ENCODE measurements at places on chromosomes 13 and 19.
A peak's percentile ranks its signal among the peaks of the same experiment; 100 is the strongest.

GRCh38 chr19:6663236-6664201 is 6.4 kb downstream of the TNFSF14 start:
- peak; percentile 25 for DNase-seq

DNA sequence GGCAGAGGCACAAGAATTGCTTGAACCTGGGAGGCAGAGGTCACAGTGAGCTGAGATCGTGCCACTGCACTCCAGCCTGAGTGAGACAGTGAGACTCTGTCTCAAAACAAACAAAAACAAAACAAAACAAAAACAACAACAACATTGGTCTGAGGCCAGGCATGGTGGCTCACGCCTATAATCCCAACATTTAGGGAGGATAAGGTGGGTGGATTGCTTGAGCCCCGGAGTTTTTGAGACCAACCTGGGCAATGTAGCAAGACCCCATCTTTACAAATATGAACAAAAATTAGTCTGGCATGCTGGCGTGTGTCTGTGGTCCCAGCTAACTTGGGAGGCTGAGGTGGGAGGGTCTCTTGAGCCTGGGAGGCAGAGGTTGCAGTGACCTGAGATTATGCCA is 16.0 kb upstream of the NWD1 start:
- DNase-seq, result no peak

GRCh38 chr19:34308381-34309367 is 54.3 kb downstream of the GARRE1 start:
- no peak for DNase-seq

- DNase-seq, result no peak
Observed at GRCh38 chr13:50014386-50014785, 858 bp upstream of the KCNRG start.

- no peak for DNase-seq
Observed at GRCh38 chr19:28504139-28504538, 708.8 kb downstream of the UQCRFS1 start.

DNA sequence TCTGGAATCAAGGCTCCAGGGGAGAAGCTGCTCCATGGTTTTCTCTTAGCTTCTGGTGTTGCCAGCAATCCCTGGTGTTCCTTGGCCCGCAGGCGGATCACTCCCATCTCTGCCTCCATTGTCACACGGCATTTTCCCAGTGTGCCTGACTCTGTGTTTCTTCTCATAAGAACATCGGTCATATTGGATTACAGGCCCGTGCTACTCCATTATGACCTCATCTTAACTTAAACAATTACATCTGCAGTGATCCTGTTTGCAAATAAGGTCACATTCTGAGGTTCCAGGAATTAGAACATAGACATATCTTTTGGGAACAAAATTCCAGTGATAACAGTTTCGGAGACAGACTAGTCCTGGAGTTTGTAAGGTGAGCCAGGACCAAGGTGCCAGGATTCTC is 23.5 kb upstream of the ALOX5AP start:
- no peak for DNase-seq

GRCh38 chr13:111177081-111177711 is 62.1 kb downstream of the ARHGEF7 start:
- DNase-seq, result peak; percentile 67

Measured in epithelial cell of esophagus (primary cell).